ENCODE measurements at places on chromosomes 2 and 18.

GRCh38 chr2:23404426-23404825 lies 19.4 kb downstream of the KLHL29 start:
- DNase-seq, result peak; percentile 89

GRCh38 chr18:73924836-73925235 lies 222.8 kb downstream of the FBXO15 start:
- DNase-seq, result no peak

GRCh38 chr2:82062463-82062862 lies 1757.9 kb upstream of the LRRTM1 start:
- no peak for DNase-seq

DNA sequence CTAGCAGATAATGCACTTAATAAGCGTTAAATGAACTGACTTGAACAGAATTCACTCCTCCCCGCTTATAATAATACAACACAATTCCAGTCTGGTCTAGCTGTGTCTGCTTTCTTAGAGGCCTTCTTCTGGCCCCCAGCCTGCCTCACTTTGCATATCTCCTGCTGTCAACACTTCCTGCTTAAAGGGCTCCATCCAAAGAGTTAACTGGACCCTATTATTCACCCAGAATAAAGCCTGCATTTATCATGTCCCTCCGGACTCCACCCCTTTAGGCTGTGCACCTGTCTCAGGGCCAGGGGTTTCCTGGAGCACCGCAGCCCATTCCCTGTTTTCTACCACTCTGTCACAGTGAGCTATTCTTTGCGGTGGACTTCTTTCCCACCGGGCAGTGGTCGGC lies 292.8 kb upstream of the FBXO11 start:
- no peak for DNase-seq

DNA sequence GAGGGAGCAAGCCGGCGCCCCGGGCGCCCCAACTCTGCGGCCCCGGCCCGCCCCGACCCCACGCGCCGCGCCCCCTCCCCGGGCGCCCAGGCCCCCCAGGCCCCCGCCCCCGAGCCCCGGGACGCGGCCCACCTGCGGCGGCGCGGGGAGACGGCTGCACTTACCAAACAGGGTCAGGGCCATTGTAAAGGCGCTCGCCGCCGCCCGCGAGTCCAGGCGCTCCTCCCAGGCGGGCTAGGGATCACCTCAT lies 526 bp downstream of the CHN1 start:
- DNase-seq, result no peak

- no peak for DNase-seq
Measured at GRCh38 chr18:48154828-48155227, 224.4 kb upstream of the SMAD2 start.

GRCh38 chr2:26494891-26495290 lies 17.0 kb upstream of the OTOF start:
- no peak for DNase-seq

DNA sequence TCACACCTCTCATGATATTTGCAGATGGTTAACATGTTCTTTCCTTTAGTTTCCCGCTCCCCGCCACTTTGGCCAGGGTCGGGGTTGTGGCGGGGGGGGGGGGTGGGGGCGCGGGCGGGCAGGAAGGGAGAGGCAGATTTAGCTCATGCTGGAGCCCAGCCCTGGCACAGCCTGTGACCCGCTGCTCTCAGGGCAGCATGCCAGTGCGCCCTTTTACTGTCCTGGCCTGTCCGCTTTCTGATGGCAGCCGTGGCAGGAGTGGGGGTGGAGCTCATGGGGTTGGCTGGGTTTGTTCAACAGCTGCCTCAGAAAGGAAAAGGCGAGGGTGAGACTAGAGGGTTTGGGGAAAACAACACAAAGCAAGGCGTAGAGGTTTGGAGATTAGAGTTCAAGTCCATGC lies 56.1 kb downstream of the TNP1 start:
- DNase-seq, result peak; percentile 2

DNA sequence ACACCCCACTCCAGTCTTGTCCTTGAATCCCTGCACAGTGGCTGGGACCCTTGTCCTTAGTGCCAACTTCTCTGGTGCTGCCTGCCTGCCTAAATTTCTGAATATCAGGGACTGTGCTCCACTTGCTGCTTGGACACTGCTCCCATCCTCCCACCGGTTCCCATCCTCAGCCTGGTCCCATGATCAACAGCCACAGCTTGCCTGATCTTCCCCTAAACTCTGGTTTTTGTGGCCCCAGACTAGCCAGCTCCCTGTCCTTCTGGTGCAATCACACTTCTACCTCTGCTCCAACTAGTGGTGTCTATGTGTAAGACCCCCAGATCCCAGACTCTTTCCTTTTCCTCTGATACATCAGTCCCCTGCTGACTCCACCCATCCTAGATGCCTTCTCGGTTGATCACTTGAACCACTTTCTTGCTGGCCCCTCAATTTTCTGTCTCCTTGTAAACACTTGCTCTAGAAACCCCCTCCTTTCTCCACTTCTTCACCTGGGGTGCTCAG lies 37.2 kb upstream of the POLE4 start:
- DNase-seq, result no peak

GRCh38 chr2:106642679-106643078 lies 155.5 kb downstream of the CD8B2 start:
- peak; percentile 64 for DNase-seq

DNA sequence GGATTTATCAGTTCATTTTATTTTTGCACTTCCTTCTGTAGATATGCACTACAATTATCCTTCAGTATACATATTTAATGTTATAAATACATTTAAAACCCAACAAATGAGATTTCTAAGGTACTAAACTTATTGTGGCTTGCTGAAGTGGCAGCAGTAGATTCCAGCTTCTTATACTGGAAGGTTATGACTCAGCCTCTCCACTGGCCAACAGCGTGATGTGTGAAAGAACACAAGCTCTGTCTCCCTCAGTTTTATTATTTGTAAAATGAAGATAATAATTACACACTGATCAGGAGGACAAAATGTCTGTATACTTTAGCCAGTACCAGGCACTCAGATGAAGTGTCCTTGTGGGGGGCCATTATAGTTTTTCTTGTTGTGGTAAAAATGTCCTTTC lies 1147.1 kb downstream of the CNTNAP5 start:
- DNase-seq, result no peak

- no peak for DNase-seq
Measured at GRCh38 chr18:29361843-29362242, 1184.9 kb upstream of the CDH2 start.

DNA sequence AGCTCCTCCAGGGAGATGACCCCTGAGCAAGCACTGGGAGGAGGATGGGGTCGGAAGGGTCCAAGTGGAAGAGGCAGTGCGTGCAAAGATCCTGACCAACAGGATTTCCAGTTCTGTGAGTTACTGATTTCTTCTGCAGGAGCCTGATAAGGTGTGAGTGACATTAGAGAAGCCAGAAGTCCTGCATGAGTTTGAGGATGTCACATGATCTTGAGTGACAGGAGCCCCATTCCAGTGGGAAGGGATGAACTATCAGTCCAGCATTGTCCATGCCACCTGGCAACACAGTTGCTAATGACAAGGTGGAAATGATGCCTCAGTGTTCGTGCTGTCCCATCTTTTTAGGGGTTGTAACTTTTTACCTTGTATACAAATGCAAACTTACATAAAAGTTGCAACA lies 285.1 kb upstream of the HDAC4 start:
- no peak for DNase-seq

DNA sequence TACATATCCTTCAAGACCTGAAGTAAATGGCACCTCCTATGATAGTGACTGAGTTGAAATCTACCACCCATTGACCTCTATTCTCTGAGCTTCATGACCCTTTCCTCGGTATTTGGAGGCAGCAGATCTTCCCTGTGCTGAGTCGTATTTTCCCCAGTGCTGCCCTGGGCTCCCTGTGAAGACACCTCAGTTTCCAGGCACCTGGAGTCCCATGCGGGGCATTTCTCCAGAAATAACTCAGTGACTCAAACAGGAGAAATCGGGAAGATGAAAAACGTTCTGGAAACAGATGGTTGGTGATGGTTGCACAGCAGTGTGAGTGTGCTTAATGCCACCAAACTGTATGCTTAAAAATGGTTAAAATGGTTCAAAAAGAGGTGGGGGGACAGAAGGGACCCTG lies 18.0 kb downstream of the SMYD1 start:
- no peak for DNase-seq

DNA sequence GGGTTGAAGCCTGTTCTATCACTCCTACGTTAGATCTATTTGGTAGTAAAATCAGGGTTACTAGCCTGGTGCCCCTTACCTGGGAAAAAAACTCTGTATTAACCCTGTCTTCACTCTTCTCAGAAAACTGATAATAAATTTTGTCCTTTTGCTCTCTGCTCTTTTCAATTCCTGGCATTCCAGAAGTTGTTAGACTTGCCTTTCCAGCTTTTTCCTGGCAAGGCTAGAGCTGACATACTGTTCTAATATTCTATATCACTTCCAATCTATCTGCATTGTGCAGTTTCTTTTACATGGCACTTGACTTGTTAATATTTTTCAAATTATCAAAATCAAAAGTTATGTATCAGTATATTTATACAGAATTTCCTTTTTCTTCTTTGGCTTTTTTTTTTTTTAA lies 162.2 kb downstream of the FIGN start:
- DNase-seq, result peak; percentile 40

DNA sequence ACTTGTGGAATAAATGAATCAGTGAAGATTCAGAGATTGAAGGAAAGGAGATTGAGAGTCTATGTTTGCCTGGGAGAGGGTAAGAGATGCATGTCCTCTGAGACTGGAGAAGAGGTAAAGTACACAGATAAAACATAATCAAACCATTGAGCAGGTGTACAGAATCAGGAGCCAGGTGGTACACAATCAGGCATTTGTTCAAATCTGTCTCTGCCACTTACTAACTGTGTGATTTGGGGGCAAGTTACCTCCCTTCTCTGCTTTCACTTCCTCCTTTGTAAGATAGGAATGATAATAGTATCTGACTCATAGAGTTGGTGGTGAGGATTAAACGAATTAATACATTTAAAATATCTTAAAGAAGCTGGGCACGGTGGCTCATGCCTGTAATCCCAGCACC lies 94.0 kb downstream of the CDK15 start:
- no peak for DNase-seq

GRCh38 chr2:159903443-159904126 lies 105.6 kb upstream of the CD302 start:
- DNase-seq, result no peak

DNA sequence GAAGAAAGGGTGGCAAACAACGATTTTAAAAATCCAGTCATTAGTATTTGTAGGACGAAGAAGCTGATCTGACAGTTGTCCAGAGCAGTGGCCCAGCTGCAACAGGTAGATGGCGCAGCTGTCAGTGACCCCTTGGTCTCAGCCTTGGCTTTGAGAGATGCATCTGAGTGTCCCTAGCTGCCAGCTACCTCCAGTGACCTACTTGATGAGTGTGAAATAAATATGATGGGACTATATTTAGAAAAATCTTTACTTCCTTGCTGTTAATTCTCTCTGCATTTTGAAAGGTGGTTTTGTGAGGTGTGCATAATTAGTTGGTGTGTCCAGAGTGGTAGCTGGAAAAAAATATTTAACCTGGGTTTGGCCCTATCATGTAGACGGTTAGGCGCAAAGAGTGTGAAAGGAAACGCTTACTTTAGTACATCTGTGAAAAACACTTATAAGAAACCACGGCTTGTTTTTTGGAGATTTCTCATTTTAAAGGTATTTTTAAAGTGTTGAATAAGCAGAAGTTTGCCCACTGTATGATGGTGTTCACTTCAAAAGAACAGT lies 963 bp downstream of the INPP1 start:
- DNase-seq, result no peak

GRCh38 chr2:118584877-118585276 lies 262.6 kb downstream of the EN1 start:
- no peak for DNase-seq

DNA sequence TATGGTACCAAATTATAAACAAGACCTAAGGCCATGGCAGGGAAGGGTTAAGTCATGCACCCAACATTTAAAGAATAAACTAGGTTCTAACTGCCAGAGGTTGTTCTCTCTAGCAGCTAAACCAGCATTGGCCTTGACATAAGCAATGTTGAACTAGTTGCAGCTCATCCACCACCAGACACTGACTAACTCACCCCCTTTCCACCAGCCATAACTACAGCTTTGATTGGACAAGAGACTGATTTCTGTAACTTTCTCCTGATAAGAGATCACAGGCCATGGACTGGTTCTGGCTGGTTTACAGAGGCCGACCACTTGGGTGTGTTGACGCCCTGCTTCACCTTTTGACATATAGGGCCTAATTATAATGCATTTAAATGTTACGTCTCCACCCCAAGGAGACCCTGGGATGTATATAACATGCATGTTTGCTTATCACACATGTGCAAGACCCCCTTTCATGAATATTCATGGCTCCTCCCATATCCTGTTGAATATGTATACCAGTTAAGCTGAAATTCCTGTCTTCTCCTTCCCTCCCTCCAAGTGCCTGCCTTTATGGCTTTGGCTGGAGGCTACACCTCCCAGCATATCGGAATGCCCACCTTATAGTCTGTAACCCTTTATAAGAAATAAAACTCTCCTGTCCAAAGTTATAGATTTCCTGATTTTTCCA lies 75.9 kb downstream of the MRPS9 start:
- DNase-seq, result no peak

GRCh38 chr2:1321321-1321720 lies 91.9 kb upstream of the TPO start:
- no peak for DNase-seq
